ENCODE measurements at places on chromosomes 12 and 14.
A peak's percentile ranks its signal among the peaks of the same experiment; 100 is the strongest.

DNA sequence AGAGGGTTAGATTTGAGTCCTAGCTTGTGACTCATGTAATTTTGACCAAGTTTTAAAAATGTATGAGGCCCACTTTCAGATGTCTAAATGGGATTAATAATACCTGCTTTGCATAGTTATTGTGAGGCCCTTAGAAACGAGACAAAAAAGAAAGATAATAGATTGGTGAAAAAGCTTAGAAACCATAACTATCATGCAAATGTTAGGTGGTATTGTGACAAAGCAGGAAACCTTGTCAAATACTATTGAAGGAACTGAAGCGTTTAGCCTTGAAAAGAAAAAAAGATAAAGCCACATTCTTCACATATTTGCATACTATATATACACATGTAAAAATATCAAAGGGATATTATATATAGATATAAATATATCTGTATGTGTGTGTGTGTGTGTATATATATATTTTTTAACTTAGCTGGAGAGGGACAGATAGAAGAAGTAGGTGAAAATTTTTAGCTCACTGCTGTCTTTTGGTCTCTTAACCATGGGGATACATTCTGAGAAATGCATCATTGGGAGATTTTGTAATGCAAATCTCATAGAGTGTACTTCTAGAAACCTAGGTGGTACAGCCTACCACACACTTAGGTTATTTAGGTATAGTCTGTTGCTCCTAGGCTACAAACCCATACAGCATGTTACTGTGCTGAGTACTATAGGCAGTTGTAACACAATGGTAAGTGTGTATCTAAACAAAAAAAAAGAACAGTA is 270.3 kb downstream of the CCDC91 start:
- no peak for DNase-seq

- DNase-seq, result no peak
These were observed 114.5 kb downstream of the HMGA2 start for GRCh38 chr12:65938807-65939206.

GRCh38 chr14:30569216-30569902 is 10.4 kb downstream of the G2E3 start:
- DNase-seq, result no peak

GRCh38 chr12:91931111-91931510 is 214.5 kb downstream of the BTG1 start:
- peak; percentile 74 for DNase-seq

- no peak for DNase-seq
These were observed 173.6 kb downstream of the SEC23A start for GRCh38 chr14:38929416-38929815.

GRCh38 chr12:92457458-92458180 is 245.2 kb upstream of the PLEKHG7 start:
- DNase-seq, result peak; percentile 32

DNA sequence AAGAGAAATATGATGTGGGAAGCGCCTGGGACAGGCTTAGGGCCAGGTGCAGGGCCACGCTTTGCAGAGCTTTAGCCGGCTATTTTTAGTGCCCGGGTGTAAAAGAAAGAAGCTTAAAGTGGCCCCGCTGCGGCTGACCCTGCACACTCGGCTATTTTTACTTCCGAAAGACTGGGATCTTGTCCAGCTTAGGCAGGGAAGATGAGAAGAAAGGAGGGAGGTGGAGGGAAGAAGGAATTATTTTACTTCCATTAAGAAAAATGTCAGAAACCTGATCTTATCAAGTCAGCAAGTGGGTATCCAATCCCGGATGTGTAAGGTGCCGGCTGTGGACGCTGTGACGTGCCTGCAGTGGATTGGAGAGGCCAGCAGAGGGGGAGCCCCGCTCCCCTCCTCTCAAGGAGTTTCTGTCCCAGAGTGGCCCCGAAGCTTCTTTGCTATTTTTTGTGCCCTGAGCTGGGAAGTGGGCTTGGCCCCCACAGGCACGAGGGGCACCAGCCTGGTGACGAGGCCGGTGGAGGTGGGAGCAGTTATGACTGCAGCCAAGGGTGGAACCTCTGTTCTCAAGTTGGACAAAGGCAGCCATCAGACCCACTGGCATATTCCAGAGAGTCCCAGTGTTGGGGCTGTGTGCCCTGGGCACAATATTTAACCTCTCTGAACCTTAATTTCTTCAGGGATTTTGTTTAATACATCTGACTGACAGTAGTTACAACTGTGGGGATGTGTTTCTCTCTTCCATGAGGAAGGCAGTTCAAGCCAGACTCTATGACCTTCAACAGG is 97.7 kb downstream of the ESRRB start:
- no peak for DNase-seq

GRCh38 chr12:122467983-122468382 is 32.7 kb downstream of the ZCCHC8 start:
- DNase-seq, result no peak

DNA sequence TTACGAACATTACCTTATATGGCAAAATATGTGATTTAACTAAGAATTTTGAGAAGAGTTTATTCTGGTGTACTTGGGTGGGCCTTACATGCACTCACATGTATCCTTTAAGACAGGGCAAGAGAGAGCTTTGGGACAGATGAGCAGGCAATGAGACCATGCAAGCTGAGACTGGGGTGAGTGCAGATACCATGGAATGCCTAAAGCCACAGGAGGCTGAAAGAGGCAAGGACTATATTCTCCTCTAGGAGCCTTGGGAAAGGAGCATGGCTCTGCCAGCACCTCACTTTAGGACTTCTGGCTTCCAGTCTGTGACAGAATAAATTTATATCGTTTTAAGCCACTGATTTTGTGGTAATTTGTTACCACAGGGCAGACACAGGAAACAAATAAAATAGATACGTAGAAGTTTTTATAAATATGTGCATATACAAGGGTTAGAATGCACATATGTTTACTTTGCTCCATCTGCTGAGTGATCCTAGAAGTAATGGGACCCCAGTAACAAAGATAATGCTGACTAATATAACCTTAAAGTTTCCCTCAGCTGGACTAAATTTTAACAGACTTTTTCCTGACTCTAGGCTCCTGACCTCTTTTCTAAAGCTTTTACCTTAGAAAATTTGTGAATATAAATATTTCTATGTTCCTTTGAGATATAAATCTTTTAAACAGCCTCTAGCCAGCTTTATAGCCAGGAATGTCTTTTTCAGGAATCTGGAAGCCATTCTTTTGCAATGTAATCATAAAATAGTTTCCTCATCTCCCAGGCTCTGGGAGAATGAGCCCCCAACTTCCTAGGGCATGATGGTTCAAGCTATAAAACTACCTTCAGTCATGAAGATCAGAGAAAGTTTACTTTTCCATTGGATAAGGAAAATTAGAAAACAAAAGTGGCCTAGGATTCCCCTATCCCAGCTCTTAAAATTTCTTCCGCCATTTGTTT is 216.8 kb downstream of the PPFIA2 start:
- DNase-seq, result no peak

GRCh38 chr12:29639893-29640495 is 142.5 kb upstream of the OVCH1 start:
- no peak for DNase-seq

DNA sequence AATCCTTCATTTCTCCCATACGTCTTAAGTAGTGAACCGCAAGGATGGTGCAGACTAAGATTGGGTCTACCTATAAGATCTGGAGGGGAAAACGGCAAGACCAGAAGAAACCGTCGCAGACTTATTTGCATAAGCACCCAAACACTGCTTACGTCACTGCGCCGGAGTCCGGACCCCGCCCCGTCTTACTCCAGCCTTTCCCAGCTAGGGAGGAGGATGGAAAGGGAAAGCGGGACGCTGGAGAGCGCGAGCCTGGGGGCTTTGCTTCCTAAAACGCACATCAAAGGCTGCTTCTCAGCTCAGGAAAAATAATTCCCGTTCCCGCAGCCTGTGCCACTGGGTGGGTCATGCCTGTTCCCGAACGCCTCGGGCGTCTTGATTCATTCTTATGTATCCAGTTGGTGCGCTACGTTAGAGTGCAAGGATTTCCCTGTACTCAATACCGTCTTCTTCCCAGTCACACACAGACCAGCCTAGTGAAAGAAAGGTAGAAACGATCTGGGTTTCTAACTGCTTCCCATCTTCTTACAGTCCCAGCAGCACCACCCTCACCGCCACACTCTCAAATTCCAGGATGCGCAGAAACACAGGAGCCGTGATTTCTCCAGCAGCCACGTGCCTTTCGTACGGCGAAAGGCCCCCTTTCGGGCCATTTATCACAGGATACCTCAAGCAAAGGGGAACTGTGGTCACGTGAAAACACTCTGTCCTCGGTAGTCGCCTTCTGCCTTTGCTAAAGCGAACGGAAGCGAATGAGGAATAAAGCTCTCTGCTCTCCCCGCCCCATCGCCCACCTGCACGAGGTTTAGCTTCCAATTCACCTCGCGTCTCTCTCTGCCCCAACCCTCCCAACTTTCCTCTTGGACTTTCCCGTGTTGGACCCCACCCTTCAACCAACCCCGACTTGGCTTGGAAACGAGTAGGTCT is 1.1 kb downstream of the SLC6A15 start:
- peak; percentile 43 for DNase-seq

DNA sequence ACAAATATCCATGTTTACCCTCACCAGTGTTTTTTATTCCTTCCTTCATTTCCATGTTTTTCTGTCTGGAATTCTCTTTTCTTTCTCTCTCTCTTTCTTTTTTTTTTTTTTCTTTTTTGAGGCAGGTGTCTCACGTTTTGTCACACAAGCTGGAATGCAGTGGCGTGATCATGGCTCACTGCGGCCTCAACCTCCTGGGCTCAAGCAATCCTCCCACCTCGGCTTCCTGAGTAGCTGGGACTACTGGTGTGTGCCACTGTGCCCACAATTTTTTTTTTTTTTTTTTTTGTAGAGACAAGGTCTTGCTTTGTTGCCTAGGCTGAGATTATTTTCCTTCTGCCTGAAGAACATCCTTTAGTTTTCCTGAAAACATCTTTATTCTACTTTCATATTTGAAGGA is 15.0 kb upstream of the AMIGO2 start:
- DNase-seq, result peak; percentile 53

- peak; percentile 43 for DNase-seq
These were observed 181.2 kb upstream of the NRXN3 start for GRCh38 chr14:77988970-77989369.

GRCh38 chr12:13471471-13471870 is 274.9 kb downstream of the EMP1 start:
- no peak for DNase-seq

DNA sequence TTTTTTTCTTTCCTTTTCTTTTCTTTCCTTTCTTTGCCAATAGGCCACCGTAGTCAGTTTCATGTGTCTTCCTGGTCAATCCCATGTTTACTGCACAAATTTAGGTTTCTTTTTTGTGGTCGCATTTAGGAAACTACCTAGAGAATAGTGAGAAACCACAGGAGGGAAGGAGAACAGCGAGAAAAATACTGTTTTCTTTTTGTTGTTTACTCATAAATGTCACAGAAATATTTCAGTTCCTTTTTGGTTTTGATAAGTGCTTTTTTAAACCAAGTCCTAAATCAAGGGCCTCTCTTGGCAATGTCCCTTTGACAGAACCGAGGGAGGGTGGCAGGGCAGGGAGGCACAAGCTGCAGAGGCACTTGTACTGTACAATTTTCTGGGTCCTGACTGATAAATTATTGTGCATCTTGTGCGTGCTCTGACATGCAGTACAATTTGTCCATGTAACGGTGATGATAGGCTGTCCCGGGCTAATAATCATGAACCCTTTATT is 326.1 kb downstream of the CACNA1C start:
- no peak for DNase-seq

- no peak for DNase-seq
These were observed 27.7 kb upstream of the DHRS2 start for GRCh38 chr14:23608454-23608853.

- no peak for DNase-seq
These were observed 62.8 kb upstream of the EGLN3 start for GRCh38 chr14:34013721-34014060.

- DNase-seq, result no peak
These were observed 79.4 kb downstream of the C12orf75 start for GRCh38 chr12:105409801-105410471.

DNA sequence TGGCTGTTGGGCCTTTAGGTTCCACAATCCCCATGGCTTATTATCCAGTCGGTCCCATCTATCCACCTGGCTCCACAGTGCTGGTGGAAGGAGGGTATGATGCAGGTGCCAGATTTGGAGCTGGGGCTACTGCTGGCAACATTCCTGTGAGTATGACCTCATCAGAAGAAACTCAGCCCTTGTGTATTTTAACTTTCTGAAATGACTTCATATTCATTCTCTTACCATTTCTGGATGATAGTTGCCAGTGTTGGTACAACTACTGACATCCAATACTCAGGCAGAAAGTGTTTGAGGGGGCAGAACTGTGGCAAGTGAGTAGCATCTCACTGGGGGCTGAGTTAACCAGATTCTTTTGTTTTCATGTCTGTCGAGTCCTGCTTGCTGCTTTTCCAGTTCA is 2.3 kb downstream of the DAZAP2 start:
- DNase-seq, result peak; percentile 12

- no peak for DNase-seq
These were observed 164.4 kb upstream of the LRIG3 start for GRCh38 chr12:59084511-59085375.
